ENCODE measurements at places on chromosomes 4 and X. TPM values are rescaled to one million over a fixed set of nuclear protein-coding genes. Genes with fewer than 3 reads are reported as not detected.

- no peak overlapping the region for H3K4me3 ChIP-seq
- DNase-seq = no peak
- H3K27ac ChIP-seq = no peak overlapping the region
- H3K4me1 ChIP-seq = no peaks in the 10 kb centered on the region
- H3K27me3 ChIP-seq = no peaks in the 10 kb centered on the region
Measured at GRCh38 chr4:53066155-53066554, 204.0 kb downstream of the RASL11B start.

DNA sequence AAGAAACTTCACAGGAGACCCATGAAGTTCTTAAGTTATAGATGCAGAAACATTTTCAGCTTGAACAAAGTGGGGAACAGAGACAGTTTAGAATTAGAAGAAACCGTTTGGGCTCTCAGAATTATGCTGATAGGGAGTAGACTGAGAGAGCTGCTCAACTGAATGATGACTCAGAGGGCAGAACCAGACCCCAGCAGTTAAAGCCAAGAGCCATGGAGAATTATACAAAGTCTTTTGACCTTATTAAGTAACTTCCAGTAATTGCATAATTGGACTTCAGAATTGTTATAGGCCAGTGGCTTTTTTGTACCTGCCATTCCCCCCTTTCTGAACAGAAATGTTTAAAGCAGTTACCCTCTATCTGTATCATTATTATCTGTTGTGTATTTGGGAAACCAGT lies 642.1 kb downstream of the CCSER1 start:
- no peak for DNase-seq
- no peak overlapping the region for H3K4me3 ChIP-seq

GRCh38 chr4:61407642-61408618 lies 207.8 kb downstream of the ADGRL3 start:
- H3K27me3 ChIP-seq = no peaks in the 10 kb centered on the region
- no peaks in the 10 kb centered on the region for H3K36me3 ChIP-seq
- no peak for DNase-seq
- no peak overlapping the region for H3K27ac ChIP-seq
- H3K4me1 ChIP-seq = no peaks in the 10 kb centered on the region
- H3K4me3 ChIP-seq = no peak overlapping the region

DNA sequence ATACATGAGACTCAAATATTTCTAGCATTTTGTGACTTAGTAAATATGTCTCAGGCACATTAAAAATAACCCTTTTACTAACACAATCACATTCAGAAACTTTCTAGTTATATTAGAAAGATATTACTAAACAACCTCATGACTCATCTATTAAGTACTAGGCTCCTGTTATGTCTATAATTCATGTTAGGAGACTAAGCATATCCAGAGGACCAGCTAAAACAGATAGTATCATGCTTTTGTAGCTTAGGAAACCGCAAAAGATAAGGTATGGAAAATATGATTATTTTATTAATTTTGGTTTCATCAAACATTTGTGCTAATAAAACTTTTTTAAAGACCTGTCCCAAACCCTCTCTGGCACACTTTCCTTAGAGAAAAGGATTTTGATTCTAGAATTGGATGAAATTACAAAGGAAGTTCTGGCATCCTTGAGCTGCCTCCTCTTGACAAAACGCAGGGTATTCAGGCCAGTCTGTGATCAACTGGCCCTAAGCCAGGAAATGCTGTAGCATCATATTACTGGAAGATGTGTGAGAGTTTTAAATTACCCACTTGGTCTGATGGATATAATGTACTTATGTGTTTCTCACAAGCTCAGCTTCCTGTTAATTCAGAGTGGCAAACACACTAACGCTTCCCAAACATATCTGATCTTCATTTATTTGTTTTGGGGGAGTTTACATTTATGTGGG lies 60.4 kb downstream of the NRK start:
- H3K36me3 ChIP-seq = no peaks in the 10 kb centered on the region
- no peak for DNase-seq
- no peak overlapping the region for H3K27ac ChIP-seq
- H3K4me1 ChIP-seq = no peaks in the 10 kb centered on the region
- no peaks in the 10 kb centered on the region for H3K27me3 ChIP-seq

DNA sequence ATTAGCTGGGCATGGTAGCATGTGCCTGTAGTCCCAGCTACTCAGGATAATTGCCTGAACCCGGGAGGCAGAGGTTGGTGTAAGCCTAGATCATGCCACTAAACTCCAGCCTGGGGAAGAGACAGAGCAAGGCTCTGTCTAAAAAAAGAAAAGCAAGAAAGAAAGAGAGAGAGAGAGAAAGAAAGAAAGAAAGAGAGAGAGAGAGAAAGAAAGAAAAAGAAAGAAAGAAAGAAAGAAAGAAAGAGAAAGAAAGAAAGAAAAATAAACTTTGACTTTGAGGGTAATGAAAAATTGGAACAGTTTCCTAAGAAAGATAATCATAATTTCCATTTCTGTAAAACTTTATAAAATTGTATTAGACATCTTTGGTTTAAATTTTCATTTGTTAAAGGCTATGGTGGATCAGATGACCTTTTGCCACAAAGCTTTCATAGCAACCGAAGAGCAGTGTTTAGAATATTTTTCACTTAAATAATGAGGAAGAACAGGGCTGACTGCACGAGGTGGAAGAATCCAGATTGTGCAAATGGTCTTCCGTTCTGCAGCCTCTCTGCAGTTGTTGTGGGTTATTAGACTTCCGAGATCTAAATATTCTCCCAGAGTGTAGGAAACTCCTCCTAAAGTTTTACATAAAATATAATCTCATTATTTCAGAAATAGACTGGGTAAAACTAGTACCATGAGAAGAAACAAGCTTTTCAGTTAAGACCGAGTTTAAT lies 55.9 kb downstream of the RBM47 start:
- H3K36me3 ChIP-seq = no peaks in the 10 kb centered on the region
- H3K4me1 ChIP-seq = peaks cover 15% of the 10 kb centered on the region
- peaks cover 22% of the 10 kb centered on the region for H3K27me3 ChIP-seq
- no peak overlapping the region for H3K27ac ChIP-seq

DNA sequence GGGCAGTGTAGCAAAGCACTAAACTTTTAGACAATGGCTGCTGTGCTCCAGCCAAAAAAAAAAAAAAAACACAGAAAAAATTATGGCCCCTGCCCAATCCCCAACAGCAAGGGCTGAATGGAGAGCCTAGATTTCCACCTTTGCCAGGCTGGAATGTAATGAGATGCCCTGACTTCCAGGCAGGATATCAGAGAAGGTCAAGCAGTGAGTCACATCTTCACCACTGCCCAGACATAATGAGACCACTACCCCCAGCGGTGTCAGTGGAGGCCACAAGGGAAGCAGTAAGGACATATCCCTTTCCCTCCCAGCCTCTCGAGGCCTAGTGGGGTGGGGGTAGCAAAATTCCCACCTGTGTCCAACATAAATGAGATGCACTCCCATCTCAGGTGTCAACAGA lies 216.3 kb upstream of the LEF1 start:
- peaks cover 10% of the 10 kb centered on the region for H3K27me3 ChIP-seq
- no peak overlapping the region for H3K4me3 ChIP-seq
- H3K4me1 ChIP-seq = no peaks in the 10 kb centered on the region
- no peaks in the 10 kb centered on the region for H3K36me3 ChIP-seq
- DNase-seq = no peak

DNA sequence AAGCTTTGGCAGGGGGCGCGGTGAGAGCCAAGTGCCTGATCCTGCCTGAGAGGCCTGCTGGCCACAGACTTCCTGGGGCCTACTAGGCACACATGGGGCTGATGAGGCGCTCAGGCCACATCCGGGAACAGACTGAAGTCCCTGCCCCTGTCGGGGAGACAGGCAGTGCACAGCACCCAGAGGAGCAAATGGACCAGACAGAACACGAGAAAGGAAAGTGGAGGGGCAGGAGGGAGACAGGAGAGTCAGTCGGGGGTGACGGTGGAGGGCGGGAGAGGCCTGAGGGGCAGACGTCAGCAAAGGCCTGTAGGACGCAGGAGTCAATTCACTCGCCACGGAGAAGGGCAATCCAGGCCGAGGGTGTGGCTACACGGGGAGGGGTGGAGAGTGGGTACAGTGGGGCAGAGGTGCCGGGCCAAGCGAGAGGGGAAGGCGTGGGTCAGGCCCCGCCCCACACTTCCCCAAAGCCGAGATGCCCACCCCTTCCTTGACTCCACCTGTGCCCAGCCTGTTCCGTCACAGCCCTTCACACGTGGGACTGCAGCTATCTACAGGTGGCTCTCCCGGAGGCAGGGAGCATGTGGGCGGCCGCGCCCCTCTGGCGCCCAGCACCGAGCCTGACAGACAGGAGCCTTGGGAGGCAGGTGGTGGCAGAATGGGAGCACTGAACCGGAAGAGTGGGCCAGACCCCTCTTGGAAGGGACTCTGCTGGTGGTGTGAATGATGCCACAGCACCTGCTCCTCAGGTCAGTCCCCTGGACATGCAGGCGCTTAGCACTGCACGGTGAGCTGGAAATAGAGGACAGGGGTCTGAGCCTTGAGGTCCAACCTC lies 20.5 kb downstream of the NOP14 start:
- H3K27ac ChIP-seq = no peak overlapping the region
- H3K4me3 ChIP-seq = no peak overlapping the region
- no peaks in the 10 kb centered on the region for H3K27me3 ChIP-seq
- peaks cover 97% of the 10 kb centered on the region for H3K36me3 ChIP-seq
- DNase-seq = no peak
- H3K4me1 ChIP-seq = peaks cover 6% of the 10 kb centered on the region

TBX22 gene
- not detected for total RNA-seq

OPHN1 gene
- total RNA-seq = 5.0 TPM

DMRTC1B gene
- total RNA-seq = not detected

SMC1A gene
- 35.9 TPM for total RNA-seq

RASL11B gene
- total RNA-seq = 8.7 TPM

IQSEC2 gene
- 17.1 TPM for total RNA-seq

PNCK gene
- 6.1 TPM for total RNA-seq
